T-helper 17 cell (primary cell): ENCODE measurements at places on chromosomes 13 and 19.

- no peak for DNase-seq
Measured at GRCh38 chr13:74623761-74624160, 489.6 kb upstream of the KLF12 start.

GRCh38 chr13:65971541-65971940, 1258.6 kb downstream of the PCDH9 start:
- no peak for DNase-seq

GRCh38 chr13:98384739-98385138, 192.2 kb downstream of the STK24 start:
- DNase-seq: no peak

- DNase-seq: no peak
Measured at GRCh38 chr19:1309977-1310852, 24.5 kb downstream of the EFNA2 start.

- DNase-seq: no peak
Measured at GRCh38 chr13:99250982-99251825, 7.0 kb downstream of the GPR18 start.

DNA sequence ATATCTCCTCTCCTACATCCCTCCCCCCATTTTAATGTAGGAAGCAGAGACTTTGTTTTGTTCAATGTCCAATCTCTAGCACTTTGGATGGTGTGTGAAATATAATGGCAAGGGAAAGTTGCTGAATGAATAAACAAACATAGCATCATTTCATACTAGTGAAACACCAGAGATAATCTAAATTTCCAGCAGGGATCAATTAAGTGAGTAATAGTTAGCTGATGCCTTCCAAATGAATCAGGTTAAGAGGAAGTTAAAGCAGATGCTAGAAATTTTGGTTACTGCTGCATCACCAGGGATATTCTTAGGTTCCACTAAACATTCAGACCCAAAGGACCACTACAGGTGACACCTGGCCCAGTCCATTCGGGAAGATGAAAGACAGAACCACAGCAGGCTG, 8.1 kb downstream of the MRPS31 start:
- DNase-seq: no peak

DNA sequence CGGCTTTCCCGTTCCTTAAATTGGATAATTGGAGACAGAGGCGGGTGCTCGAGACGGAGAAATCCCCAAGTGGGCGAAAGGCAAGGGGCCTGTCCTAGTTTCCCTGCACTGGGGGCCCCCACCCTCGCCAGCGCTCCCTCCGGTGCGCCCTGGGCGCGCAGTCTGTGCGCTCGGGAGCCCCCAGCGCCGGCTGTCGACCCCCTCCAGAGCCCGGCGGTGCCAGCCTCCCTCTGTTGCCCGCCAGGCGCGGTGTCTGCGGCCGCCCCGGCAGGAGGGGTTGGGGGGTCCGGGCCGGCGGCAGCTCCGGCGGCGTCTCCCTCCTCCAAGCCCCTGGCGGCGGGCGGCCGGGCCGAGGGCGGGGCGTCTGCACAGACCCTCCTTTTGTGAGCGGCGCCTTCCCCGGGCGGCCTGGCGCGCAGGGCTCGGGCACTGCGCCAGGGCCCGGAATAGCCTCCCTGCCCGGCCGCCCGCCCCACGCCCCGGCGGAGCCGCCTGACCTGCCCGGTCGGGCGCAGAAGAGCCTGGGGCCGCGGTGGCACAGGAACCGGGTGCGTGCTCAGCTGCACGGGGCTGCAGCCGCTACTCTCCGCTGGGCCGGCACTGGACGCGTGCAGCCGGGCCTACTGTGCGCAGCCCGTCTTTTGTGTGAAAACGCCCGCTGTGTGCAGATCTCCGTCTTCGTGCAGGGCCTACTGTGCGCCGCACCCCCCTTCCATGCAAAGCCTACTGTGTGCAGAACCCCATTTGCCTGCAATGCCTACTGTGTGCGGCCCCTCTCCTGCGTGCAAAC, 13.2 kb downstream of the GADD45B start:
- no peak for DNase-seq

GRCh38 chr13:113598481-113598880, 13.9 kb downstream of the TFDP1 start:
- DNase-seq: peak; percentile 7

GRCh38 chr13:30690282-30691188, 44.8 kb upstream of the ALOX5AP start:
- DNase-seq: no peak

- DNase-seq: no peak
Measured at GRCh38 chr19:13476071-13476470, 30.2 kb downstream of the CACNA1A start.

DNA sequence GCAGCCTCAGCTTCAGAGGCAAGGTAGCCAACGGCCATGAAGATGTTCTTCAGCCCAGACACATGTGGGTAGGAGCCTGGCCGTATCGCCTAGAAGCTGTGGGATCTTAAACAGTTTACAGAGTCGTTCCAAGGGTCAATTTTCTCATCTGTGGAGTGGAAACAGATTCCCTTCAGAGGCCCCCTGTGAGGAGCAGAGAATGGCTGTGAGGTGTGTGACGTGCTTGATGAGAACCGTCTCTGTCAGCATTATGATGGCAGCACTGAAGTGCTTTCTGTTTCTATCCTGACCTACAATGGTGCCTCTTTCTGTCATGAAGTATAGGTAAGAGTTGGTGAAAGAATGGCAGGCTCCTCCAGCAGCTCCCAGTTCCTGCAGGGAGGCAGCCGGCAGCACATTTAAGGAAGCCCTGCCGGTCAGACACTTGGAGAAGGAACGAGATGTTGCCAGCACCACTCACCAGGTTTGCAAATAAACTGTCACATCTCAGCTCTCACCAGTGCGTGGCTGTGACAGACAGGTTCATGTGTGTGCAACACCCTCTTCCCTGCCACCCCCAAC, 277.3 kb downstream of the FOXO1 start:
- DNase-seq: no peak

DNA sequence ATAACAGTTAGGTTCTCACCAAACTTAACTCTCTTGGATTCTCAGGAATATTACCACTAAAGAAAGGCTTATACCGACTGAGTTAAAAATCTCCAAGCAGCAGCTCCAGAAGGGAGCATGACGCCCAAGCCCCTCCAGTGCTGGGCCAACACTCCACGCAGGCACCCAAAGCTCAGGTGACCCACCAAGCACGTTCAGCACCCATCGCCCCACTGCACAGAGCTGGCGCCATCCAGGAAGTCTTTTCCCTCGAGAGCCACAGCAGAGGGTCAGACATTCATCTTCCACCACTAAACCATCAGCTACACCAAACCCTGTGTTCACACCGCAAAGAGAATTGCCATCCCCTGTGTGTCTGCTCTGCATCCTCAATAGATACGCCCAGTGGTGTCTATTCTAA, 65.7 kb downstream of the SOX1 start:
- DNase-seq: no peak

- DNase-seq: no peak
Measured at GRCh38 chr13:97221466-97221865, 667 bp upstream of the MBNL2 start.

DNA sequence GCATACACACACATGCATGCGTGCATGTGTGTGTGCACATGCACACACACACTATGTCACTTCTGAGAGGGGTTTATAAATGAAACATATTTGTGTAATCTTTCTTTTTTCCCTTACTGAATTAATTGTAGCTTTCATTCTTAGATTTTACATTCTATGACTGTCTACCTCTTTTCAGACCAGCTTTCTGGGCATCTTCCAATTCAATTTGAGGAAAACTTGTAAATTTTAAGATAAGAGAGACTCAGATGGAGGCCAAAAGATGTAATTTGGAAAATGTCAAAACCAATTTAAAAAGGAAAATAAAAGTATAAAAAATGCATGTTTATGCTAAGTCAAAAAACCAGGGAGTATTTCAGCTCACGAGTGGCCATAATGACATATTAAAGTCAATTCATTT, 594.5 kb downstream of the OLFM4 start:
- no peak for DNase-seq

- DNase-seq: no peak
Measured at GRCh38 chr13:107928762-107929161, 286.6 kb downstream of the LIG4 start.

DNA sequence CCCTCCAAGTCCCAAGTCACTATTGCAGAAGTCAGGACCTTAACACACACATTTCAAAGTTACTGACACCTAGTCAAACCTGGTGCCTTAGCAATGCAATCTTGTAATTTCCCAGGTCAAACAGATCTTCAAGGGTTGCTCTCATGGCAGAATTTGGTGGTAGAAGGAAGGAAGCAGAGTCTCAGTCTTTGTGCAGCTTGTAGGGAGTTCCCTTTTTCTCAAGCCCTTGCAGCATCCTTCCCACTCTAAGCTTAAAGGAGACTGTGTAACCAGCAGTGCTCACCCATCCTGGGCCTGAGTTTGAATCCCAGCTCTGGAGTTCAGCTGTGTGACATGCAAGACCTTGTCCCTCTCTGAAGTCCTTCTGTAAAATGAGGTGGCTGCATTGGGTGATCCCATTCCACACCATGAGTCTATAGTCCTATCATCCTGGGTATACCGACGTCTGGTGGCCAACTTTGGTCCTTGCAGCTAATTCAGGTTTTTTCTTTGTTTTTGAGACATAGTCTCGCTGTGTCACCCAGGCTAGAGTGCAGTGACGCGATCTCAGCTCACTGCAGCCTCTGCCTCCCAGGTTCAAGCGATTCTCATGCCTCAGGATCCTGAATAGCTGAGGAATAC, 9.8 kb downstream of the SIGLEC10 start:
- no peak for DNase-seq

DNA sequence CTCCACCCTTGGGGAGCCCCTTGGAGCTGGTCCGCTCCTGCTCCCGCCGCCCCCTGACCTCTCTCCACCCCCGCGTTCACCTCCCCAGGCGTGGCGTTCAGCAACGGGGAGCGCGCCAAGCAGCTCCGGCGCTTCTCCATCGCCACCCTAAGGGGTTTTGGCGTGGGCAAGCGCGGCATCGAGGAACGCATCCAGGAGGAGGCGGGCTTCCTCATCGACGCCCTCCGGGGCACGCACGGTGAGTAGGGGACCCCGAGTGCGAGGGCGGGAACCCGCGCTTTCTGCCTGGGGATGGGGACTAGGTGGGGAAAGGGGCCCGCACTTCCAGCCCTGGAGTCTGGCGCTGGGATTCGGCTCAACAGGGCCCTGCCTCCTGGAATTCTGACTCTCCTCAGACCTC, 1.7 kb downstream of the CYP2A13 start:
- DNase-seq: no peak

GRCh38 chr19:55694241-55694655, 19.2 kb downstream of the EPN1 start:
- no peak for DNase-seq

- DNase-seq: no peak
Measured at GRCh38 chr13:75222031-75222430, 259.9 kb downstream of the TBC1D4 start.

DNA sequence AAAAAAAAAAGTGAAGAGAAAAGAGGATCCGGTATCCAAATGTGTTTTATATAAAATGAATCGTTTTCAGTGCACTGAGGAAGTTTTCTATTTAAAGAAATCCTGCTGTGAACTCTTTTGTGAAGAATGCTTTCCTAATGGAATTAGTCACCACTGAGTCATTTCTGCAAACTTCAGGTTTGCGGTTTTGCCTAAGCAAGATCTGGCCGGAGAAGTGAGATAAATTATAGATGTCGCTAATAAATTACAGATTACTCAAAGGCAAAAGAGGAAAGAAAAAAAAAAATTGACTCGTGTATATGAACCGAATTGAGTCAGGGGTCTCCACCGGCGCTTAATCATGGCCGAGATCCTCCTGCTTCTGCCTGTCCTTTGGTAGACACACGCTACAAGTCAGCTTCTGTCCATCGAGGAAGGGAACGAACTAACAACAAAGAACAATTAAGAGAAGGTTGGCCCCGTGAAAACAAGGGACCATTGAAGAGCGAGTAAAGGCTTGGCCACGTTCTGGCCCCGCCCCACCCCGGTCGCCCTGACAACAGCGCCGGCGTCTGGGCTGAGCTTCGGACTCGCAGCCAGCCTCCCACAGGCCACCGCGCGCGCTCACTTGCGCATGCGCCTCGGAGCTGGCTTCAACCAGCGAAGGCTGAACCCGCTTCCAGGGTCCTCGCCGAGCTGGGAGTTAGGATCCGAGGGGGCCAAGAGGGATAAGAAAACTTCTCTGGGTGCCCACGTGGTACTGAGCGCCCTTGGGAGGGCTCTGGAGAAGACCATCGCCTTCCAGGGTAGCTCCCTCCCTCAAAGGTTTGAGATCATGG, 33.0 kb upstream of the MRI1 start:
- peak; percentile 93 for DNase-seq

DNA sequence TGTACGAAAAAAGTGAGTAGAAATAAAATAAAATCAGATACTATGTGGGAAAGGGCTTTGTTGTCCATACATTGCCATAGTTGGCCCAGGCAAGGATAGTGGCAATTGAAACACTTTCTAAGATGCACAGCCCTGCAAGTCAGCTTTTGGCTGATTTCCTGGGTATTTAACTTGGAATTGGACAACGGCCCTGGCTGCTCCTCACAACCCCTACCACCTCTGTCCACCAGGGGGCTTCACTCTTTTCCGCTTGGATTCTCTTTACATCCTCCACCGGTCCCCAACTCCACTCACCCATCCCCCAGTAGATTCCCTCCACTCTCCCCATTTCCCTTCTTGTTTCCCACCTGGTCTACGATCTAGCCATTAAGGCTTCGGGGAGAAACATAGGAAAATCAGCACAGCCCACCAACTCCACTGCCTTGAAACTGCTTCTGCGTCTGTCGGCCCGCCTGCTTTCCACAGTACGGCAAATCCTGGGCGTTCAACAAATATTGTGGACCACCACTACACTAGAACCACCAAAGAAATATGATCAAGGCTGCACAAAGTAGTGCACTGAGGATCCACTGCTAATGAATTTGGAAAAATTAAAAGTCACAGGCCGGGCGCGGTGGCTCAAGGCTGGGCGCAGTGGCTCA, 48.6 kb upstream of the GTF3A start:
- DNase-seq: peak; percentile 35

- no peak for DNase-seq
Measured at GRCh38 chr13:77429320-77430142, 102.6 kb upstream of the MYCBP2 start.

GRCh38 chr13:100875392-100876043, 200.9 kb upstream of the TMTC4 start:
- no peak for DNase-seq
